Tongue (tissue), 3 donors: ENCODE measurements at places on chromosomes 13 and 19. TPM values are rescaled to one million over a fixed set of nuclear protein-coding genes. Genes with fewer than 3 reads are reported as not detected.

GRCh38 chr13:22041741-22042140 lies 370.9 kb downstream of the FGF9 start:
- no peak for DNase-seq

GRCh38 chr19:33535226-33535625 lies 13.6 kb upstream of the PEPD start:
- no peak for DNase-seq

DNA sequence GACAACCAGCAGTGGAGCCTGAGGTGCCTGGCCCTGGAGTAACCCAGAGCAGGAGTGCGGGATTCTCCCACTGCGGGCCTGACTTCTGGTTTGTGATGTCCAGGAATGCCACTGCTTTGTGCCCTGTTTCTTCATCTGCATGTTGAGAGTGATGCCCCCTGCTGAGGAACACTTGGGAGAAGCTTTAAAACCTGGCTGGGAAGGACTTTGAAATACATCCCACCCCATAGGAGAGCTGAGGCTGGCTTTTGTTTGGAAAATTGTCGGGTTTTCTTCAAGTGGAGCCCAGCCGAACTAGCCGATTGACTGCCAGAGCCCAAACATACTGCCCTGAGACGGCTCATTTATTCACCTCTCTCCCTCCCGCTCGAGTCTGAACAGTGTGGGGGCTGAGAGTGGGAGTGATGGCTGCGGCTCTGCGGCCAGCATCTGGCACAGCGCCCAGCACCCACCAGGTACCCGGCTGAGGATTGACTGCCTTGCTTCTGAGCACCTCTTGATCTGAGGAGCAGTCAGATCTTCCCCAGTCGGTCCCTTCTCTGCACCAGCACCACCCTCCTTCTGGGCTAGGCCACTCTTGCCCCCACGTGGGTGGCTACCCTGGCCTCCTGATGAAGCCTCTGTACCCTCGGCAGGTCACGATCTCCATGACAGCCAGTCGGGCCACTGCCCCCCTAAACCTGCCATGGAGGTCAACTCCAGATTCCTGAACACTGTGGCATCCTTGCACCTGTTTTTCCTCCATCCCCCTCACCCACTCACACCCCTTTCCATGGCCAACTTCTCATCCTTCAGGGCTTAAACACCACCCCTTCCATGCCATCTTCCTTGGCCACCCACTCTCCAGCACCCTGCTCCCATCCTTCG lies 148.9 kb downstream of the SIPA1L3 start:
- DNase-seq, result no peak

- DNase-seq, result no peak
Observed at GRCh38 chr19:17888260-17888659, 16.5 kb downstream of the SLC5A5 start.

DNA sequence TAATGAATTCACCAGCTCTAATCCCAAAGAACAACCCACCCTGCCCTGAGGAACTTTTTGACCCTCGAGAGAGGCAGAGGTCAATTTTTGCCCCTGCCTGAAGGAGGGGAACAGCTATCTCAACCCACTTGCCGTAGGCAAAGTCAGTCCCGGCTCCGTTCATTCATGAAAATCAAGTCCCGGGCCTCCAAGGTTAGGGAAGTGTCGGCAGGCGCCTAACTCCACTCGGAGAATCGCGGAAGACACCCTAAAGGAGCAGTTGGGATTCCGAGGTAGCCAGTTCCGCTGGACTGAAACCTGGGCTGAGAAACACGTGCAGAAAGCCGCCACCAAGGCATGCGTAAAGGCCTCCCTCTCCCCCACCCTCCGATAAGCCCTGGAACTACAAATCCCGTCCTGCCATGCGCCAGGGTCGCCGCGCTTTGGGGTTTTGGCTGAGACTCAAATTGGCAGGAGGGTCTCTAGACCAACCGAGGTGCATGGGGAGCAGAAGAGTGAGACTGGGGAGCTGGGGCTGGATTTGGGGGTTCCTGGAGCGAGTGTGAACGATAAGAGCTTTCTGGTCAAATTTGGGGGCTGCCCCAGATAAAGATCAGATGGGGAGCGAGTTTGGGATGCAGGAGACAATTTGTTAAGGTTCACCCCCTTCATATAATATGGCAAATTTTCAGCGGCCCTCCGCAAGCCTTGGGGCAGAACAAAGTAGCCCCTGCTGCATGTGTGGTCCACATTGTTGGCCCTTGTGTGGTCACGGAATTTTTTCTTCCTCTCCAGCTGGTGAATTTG lies at the start of gene TNPO2:
Gene TNPO2 (minus strand): TSS at position 292 of the 786 bp plus-strand sequence. CDS start 2,955 bp downstream, outside the sequence.
- peak; percentile 80 for DNase-seq

GRCh38 chr19:15397236-15397635 lies 17.6 kb upstream of the AKAP8 start:
- no peak for DNase-seq

- no peak for DNase-seq
Observed at GRCh38 chr13:66205807-66206206, 1024.3 kb downstream of the PCDH9 start.

DNA sequence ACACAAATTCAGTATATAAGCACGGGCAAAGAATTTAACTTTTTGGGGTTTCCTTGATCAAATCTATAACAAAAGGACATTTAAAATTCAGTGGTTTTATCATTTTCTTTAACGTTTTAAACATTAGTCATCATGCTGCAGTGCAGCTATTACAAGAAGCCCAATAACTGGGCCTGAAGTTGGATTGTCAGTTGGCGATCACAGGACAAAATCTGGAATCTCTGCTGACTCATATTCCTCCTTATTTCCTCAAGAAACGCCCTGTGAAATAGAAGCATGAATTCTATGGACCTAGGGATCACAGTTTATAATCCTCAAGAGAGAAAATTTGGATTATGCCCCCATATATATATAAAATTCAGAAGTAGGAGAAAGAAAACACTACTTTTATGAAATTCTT lies 971.6 kb upstream of the MIR17HG start:
- no peak for DNase-seq

DNA sequence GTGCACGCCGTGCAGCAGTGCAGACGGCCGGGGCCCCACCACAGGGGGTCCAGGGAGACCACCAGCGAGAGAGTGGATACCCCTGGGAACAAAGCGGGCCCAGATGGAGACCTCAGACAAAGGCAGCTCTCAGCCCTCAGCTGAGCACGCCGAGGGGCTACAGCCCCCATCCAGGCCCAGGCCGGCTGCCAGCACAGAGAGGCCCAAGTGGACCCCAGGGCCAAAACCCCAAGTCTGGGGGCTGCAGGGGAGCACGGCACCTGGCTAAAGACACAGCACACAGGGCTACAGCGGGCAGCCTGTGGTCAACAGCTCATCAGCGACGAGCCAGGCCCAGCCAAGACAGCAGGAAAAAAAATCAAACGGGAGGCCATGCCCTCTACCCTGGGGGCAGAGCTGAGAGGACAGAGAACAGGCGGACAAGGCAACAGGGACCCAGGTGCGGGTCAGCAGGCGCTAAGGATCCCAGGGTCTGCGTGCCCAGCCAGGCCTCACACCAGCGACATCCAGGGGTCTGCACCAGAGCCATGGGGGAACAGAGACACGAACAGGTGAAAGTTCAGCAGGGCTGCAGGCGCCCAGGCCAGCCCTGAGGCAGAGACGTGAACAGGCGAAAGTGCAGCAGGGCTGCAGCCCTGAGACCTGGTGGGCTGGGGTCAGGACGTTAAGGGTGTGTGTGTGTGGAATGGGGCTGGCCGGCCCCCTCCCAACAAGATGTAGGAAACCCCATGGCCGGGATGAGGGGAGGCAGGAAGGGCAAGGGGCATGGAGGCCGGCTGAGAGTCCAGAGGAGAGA lies 34.3 kb downstream of the RASA3 start:
- no peak for DNase-seq

DNA sequence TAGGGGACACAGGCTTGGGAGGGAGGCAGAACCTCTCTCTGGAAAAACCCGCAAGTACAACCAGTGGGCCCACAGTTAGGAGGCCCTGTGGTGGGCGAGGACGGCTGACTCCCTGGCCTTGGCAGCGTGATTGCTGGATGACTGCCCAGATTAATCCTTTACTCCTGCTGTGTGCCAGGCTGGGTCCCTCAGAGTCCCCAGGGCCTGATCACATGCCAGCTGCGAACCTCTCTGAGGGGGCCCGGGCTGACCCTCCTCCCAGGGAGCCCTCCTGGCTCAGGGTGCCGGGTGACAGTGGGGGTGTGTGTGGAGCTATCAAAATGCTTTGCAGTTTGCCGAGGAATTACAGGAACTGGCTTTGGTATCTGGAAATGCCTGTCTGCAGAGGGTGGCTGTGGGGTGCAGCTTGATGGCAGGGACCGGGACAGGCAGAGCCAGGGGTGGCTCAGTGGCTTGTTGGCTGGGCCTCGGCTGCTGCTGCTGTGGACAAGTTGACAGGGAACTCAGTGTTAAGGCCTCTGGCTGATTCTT lies 48.9 kb downstream of the DNM2 start:
- peak; percentile 48 for DNase-seq

Gene EBPL
- 37.0 TPM for total RNA-seq

Gene CYP2F1
- total RNA-seq, result 3.1 TPM
